T-helper 9 cell (primary cell): ENCODE measurements at places on chromosomes 13 and 19.

GRCh38 chr13:105991622-105992277, 543.7 kb downstream of the EFNB2 start:
- DNase-seq: no peak

DNA sequence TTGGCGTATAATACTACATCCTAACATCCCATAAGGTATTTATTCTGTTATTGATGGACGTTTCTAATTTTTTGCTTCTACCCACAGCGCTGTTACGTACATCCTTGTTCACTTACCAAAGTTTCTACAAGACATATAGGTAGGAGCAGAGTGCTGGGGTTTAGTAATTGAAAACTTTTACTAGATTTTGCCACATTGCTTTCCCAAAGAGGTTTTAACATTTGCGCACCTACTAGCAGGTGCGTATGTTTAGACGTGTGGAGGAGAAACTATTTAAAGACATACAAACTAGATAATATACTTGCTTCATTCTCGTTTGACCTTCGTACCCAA, 559 bp upstream of the RPL21 start:
- DNase-seq: no peak

- DNase-seq: no peak
Measured at GRCh38 chr13:100045355-100045754, 43.5 kb upstream of the PCCA start.

DNA sequence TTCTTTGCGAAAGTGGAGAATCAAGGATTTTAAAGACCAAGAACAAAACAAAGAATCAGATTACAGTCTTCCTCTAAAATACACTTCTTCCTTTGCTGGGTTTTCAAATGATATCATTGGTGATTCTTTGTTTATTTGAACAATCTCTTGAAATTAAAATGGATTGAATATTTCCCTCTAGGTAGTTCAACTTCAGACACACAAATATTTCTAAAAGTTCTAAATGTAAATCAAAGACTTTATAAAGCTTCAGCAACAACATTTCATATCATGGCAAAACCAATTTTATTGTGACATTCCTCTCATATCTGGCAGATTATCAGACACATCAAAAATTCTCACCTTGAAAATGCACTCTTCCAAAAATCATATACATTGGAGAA, 13.0 kb downstream of the ZIC2 start:
- no peak for DNase-seq

DNA sequence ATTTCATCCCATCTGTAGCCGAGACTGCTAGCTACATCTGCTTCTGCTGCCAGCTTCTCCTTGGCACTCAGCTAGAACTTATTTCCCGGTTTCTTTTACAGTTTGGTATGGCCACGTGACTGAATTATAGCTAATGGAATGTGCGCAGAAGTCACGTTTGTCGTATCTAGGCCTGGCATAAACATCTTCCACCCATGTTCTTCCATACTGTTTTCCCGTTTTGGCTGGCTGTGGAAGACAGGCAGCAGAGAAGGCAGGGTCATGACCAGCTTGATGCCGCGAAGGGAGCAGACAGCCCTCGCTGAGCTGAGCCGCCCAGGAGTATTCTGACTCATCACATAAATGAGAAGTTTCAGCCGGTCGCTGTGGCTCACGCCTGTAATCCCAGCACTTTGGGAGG, 186.7 kb downstream of the RFC3 start:
- no peak for DNase-seq

DNA sequence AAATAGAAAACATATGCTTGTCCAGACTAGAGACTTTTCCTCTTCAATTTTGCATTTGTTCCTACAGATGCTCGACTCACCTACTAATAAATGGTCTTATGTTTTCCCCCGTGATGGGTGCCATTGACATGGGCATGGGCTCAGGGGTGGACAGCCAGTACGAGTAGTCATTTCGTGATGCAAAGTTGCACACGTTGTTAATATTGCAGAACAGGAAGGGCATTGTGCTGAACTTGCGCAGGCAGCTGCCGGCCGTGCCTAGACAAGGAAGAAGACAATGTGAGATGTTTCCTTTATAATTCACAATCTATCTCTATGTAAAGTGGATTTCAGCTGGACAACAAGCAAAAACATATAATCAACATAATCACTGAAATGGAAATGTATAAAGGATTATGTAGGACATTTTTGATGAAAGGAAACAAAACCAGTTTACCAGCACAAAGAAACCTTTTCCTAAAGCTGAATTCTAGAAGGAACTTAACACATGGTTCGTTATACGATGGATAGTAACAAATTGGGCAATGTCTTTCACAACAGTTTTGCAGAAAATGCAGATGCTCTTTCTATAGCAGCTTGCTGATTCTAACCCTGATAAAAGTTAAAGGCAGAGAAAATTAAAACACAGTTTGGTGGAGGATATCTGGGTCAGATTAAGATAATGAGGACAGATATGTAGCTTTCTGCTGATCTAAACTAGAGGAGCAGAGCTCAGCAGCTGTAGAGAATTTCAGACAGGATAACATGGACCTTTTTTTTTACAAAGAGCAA, 145.7 kb downstream of the COL4A1 start:
- DNase-seq: no peak

DNA sequence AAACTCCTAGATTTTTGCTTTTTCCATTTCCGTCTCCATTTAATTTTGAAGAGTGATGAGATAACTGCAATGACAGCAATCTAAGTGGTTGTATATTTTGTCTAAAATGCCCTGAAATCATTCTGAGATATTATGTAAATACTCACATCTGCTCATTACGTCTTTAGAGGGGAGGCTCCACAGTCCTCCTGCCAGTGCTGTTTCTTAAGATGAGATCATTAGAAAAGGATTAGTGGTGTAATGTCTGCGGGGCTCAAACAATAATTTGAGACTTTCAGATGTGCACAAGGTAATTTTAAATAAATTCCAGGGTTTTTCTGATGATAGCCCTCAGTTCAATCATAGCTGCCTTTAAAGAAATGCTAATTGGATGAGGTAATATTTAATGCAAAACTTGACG, 437.9 kb downstream of the FOXO1 start:
- DNase-seq: no peak
